ENCODE measurements at places on chromosomes 5 and 9.

GRCh38 chr5:170469414-170469813, 34.4 kb upstream of the KCNIP1 start:
- no peak for DNase-seq

GRCh38 chr9:105093685-105094084, 150.8 kb upstream of the SLC44A1 start:
- no peak for DNase-seq

GRCh38 chr9:109250311-109250741, 70.5 kb downstream of the EPB41L4B start:
- DNase-seq: no peak

GRCh38 chr5:136007271-136007670, 21.5 kb upstream of the TGFBI start:
- DNase-seq: no peak

DNA sequence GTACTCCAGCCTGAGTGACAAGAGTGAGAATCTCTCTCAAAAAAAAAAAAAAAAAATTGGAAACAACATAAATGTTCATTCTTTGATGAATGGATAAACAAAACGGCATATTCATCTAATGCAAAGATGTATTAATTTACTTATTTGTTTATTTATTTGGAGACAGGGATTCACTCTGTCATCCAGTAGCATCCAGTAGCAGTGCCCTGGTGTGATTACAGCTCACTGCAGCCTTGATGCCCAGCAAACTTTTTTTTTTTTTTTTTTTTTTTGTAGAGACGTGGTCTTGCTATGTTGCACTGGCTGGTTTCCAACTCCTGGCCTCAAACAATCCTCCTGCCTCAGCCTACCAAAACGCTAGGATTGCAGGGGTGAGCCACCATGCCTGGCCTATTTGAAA, 24.4 kb downstream of the OR2V2 start:
- DNase-seq: no peak

DNA sequence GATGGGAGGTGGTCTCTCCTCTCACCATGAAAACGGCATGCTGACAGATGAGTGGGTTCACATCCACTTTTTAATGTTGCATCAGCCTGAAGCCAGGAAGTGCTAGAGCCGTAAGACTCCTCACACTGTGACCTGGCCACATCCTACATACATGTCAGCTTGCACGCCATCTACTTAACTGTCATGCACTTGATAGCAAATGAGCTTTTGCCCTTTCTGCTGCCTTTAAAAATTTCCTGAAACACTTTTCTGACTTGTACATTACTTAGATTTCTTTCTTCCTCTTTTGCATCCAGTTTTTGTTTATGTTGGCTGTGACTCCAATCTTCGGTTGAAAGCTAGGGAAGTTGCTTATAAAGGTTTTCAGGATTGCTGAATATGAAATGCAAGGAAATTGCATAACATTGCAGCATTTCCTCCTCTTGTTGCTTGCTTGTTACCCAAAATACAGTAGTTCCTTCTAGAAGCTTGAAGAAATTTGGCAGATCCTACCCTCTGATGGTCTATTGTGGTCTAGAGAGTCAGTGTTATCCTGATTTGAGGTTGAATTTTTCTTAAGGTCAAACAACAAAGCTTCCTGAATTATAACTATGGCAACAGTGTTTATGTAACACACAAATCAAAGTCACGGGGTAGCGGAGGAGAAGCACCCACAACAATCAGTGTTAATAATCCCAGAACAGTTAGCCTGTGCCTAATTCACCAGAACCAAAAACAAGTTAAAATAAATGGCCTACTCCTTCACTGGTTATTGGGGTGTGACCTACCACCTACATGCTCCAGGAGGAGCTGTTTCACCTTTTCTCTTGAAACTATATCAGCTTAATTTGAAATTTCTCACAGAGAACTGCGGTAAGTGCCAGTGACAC, 232.5 kb downstream of the ARHGAP26 start:
- peak; percentile 91 for DNase-seq

DNA sequence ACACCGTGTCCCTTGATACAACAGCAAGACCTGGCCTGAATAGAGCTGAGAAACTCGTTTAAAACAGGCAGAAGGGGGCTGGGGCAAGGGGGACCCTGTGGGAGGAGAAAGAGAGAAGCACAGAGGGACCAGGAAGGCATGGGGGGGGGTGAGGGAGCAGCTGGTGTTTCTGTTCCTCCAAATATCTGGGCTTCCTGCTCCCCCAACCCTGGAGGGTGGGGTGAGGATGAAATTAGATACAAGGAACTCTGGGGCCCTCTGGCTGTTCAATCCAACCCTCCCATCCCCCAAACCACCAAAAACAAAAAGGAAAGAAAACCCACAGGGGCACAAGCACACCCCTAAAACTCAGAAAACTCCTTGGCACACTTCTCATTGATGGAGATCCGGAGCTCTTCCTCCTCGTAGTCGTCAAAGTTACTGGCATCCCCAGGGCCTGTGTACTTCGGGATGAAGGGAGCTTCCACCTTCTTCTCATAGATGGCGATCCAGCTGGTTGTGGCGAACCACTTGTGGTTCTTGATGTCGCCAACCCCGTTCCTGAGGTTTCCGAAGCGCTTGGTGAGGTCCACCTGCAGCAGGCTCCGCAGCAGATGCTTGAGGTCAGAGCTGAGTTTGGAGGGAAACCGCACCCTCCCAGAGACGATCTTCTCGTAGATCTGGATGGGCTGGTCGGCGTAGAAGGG, 1.1 kb downstream of the PRKACG start:
- DNase-seq: no peak

Data from lung (tissue), 17 donors.